ENCODE measurements at places on chromosomes 13 and 19.

DNA sequence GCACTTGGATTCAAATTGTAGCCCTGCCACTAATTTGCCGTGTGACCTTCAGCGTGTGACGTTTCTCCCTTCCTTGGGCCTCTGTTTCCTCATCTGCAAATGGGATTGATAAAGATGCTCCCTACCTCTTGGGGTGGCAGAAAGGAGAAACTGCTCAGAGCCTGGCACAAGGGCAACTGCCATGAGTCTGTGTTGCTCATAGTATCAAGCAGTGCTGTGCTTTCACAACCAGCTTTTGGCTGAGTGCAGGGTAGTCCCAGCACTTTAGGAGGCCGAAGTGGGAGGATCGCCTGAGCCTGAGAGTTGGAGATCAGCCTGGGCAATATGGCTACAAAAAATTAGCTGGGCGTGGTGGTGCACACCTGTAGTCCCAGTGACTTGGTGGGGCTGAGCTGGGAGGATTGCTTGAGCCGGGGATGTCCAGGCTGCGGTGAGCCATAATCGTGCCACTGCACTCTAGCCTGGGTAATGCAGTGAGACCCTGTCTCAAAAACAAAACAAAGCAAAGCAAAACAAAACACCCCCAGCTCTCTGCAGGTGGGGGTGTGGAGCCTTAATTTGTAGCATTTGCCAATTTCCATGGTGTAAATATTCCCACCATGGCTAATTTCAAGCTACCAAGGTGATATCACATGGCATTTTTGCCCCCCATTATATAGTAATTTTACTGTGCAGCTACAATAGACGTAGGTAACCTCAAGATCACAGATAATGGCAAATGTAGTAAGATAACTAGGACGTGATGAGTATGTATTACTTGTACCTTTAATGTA lies 1.6 kb upstream of the MARK4 start:
- no peak for DNase-seq

DNA sequence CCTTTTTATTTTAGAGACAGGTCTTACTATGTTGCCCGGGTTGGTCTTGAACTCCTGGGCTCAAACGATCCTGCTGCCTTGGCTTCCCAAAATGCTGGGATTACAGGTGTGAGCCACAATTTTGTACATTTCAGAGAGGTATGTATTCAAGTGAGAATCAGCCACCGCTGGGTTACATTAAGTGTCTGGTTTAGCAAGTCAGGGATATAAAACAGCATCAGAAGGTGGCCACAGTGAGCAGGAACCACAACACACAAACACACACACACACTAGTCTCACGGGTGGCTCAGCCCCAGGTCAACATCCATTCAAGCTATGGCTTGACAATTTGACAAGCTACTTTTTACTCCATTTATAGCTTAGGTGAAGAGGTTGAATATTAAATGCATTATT lies 20.2 kb downstream of the KLK5 start:
- no peak for DNase-seq

- peak; percentile 77 for DNase-seq
Measured at GRCh38 chr19:46192992-46193650, 36.4 kb upstream of the IGFL1 start.

GRCh38 chr19:13234518-13234917 lies 84.3 kb downstream of the IER2 start:
- DNase-seq, result peak; percentile 60

- peak; percentile 66 for DNase-seq
Measured at GRCh38 chr19:13212759-13213330, 62.6 kb downstream of the IER2 start.

DNA sequence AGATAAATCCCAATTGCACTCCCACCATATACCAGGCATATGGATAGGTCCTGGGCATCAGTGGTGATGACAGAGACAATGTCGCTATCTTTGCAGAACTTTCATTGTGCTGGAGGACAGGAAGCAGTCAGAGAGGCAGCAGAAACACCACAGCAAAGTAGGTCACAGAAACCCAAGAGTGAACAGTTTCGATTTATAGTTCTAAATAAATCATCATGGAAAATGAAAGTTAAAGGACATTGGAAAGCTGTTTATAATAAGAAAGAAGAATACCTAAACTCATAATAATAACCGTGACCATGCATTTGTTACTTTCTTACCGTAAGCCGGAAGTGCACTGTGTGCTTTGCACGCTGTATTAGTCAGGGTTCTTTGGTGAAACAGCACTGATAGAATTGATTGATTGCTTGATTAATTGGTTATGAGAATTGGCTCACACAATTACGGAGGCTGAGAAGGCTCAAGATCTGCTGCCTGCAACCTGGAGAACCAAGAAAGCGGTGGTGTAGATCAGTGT lies 38.9 kb downstream of the ALOX5AP start:
- no peak for DNase-seq

- peak; percentile 25 for DNase-seq
Measured at GRCh38 chr19:5339950-5340636, 519 bp downstream of the PTPRS start.

DNA sequence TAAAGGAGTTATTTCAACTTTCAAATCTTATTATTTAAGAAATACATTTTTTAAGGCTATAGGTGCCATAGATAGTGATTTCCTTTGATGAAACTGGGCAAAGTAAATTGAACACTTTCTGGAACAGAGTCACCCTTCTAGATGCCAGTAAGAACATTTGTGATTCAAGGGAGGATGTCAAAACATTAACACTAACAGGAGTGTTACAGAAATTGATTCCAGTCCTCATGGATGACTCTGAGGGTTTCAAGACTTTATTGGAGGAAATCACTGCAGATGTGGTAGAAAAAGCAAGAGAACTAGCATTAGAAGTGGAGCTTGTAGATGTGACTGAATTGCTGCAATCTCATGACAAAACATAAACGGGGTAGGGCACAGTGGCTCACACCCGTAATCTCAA lies 12.2 kb downstream of the KATNAL1 start:
- DNase-seq, result no peak

- DNase-seq, result peak; percentile 97
Measured at GRCh38 chr19:55086730-55087541, 11.3 kb downstream of the EPS8L1 start.

GRCh38 chr19:10209315-10209714 lies 14.6 kb upstream of the DNMT1 start:
- peak; percentile 59 for DNase-seq

DNA sequence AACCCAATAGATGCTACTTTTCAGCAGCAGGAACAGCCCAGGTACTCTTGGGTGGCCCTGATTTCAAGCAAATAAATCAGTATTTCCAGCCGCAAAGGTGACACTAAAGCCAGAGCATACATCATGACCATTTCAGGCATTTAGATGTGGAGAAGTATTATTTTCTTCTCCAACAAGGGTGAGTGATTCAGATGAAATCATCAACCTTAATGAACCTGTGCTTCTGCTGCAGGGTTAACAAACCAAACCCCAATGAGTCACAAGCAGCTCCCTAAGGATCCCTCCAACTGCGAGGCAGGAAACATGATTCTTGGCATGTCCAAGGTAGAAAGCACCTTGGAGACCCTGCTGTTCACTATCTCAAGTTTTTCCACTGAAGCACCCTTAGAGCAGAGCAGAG lies 32.7 kb downstream of the MBNL2 start:
- DNase-seq, result peak; percentile 77

Measured in EL (cell line).